ENCODE measurements at places on chromosomes 12 and 14.

DNA sequence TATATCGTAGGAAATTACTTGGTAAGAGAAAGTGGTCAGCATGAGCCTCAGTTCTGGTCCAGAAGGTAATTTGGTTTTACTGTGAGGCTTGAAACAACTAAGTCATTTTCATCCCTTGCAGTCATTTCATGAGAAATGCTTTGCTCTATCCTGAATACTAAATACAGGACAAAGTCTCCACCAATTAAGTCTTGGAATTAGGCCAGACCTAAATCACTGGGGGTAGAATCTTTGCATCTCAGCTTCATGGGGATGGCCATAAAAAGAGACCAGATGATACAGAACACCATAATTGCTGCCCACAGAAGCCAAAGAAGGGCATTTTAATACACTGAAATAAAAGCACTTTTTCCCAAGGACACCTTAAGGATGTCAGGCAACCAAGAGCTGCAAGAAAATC, 277.9 kb upstream of the DCN start:
- DNase-seq, result no peak

GRCh38 chr12:82954572-82954971, 267.9 kb downstream of the TMTC2 start:
- no peak for DNase-seq

DNA sequence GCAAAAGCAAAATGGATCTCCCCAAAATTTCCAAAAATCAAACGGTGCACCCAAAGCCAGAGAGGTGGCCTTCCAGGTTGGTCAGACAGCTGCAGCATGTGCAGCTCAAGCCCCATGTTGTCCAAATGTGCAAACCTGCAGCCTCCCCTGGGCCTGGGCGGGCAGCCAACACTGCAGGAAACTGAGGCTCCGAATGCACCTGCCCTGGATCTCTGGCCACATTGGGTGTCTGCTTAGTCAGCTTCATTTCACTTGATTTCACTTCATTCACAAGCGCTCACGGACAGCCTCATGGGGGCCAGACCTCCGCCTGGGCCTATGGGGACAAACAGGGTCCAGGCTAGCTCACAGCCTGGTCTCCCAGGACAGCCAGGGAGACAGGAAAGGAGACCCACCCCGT, 59.8 kb downstream of the BCL11B start:
- DNase-seq, result no peak

DNA sequence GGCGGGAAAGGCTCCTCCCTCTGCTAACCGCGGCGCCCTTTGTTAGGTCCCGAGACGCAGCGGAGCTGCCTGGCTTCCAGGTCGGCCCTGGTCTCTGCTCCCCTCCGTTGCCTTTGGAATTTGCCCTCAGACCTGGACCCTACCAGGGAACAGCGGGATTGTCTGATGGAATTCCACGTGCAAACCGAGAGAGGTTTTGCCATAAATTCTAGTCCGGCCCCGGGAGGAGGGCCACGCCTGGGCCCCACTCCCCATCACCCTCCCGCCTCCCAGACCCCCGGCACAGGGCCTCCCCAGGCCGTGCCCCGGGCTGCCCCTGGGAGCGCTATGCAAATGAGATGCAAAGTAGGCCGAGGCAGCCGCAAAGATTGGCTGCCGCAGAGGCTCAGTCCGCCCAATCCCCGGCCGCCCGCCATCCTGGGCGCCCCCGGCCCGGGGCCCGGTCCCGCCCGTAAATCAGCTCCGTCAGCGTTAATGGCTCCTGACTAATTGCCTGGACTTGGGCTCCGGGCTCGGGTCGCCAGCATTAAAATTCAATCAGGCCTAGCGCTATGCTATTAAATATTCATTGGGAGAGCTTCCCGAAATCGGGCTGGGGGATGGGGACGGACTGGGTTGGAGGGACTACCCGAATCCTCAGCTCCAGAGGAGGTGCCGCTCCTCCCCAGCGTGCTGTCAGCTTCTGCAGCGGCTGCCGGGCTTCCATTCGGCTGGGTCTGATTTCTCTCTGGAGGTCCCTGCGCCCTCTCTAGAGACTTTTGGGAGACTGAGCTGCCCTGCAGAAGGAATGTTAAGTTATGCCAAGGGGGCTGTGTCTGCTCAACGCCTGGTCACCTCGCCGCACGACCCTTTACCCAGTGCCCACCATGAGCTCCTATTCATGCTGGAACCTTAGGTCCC, 15.7 kb upstream of the FIGNL2 start:
- no peak for DNase-seq

DNA sequence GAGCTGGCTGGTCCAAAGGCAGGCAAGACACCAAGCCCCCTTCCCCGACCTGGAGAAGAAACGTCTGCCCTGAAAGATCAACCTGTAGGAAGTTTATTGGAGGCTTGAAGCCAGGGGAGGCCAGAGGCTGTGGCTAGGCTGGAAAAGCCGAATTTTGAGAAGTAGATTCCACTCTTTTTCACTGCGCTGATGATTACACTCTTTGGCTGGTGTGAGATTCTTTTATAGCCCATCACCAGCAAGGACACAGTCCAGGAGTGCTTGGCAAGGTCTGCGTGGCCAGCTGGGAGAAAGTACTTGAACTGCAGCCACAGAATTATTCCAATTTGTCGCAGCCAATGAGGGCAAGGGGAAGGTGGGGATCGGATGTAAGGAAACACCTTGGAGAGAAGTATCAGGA, 45.0 kb downstream of the SYNE3 start:
- no peak for DNase-seq

GRCh38 chr14:77353469-77354141, 23.3 kb downstream of the TMED8 start:
- DNase-seq, result no peak

- no peak for DNase-seq
Observed at GRCh38 chr12:113062502-113063395, 6.2 kb downstream of the DTX1 start.

DNA sequence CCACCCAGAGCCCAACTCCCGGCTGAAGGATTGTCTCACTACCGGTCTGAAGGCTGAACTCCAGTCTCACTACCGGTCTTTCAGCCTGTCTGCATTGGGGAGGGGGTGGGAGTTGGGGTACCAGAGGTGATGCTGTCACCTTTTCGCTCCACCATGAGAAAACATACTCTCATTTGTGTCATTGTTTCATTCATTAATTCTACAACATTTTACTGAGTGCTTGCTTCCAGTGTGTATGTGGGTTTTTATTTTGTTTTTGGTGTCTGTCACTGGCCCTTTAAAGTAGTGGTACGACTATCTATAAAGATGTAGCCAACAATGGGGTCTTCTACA, 524 bp upstream of the CDK4 start:
- DNase-seq, result no peak

- no peak for DNase-seq
Observed at GRCh38 chr12:57897286-57897974, 43.9 kb upstream of the ATP23 start.

GRCh38 chr12:67645126-67645525, 3.4 kb upstream of the DYRK2 start:
- no peak for DNase-seq

- DNase-seq, result no peak
Observed at GRCh38 chr12:109833307-109834189, at the start of gene TRPV4. Gene TRPV4, minus strand, starts transcription at chr12:109833398. Its CDS starts 18,602 bp downstream, at chr12:109814796.

GRCh38 chr12:60279221-60279620, 683.4 kb downstream of the SLC16A7 start:
- no peak for DNase-seq

GRCh38 chr12:25271486-25272098, 20.9 kb upstream of the KRAS start:
- no peak for DNase-seq

- DNase-seq, result no peak
Observed at GRCh38 chr12:94832780-94833681, 170.5 kb downstream of the NDUFA12 start.

DNA sequence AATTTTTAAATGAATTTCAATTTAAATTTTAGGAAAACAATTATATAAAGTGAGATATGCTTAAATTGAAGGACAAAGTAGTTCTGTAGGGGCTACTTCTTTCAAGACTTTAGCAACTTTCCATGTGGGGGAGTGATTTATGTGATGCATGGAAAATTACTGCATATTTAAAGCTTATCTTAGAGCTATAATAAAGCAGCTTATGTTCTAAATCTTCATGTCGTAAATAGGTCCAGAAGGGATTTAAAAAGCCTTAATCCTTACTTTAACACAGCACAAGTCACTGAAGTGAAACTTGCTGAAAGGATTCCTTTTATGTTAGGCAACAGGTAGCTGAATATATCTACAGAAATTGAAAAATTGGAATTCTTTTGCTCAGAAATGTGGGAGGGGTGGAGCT, 340.4 kb downstream of the NAV3 start:
- DNase-seq, result no peak

All from stimulated activated CD8-positive, alpha-beta memory T cell treated with anti-CD3 and anti-CD28 coated beads, Interleukin-12 subunit alpha, Interleukin-12 subunit beta, amount 100 ng/mL, for 4 hours (primary cell).